Progenitor cell of endocrine pancreas (in vitro differentiated cells): ENCODE measurements at places on chromosomes 16 and 17.

- DNase-seq = no peak
Measured at GRCh38 chr17:74979408-74980146, 7.0 kb upstream of the HID1 start.

- DNase-seq = no peak
Measured at GRCh38 chr17:37212179-37212578, 163.6 kb upstream of the C17orf78 start.

GRCh38 chr16:10664720-10665126 lies 30.0 kb downstream of the TEKT5 start:
- no peak for DNase-seq

DNA sequence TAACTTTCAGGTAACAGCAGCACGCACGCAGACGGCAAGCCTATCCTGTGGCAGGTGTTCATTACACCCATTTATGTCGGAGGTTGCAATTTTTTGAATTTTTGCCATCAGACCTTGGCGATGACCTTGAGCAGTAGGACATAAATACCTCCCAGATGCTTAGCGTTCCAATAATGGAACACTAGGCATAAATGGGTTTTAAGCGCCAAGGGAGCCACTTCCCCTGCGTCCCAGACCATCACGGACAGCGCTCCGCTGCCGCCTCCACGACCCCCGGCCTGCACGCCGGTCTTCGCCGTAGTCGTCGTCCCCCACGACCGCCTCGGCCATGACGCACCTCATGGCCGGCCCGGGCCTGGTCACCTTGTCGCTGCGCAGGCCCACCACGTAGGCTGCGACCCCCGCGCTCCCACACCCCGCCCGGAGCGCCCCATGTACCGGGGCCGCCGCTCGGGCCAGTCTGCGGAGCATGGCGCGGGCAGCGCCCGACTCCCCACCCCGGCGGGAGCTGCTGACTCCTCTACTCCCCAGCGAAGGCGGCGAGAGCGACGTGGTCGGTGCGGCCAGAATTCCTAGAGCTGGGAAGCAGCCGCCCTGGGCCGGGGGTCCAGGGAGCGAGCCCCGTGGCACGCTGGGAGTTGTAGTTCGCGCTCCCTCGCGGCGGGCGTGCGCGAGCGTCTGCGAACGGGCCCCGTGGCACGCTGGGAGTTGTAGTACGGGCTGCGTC lies 22.7 kb downstream of the TMEM235 start:
- peak; percentile 84 for DNase-seq

GRCh38 chr16:46632778-46633733 lies 11.9 kb upstream of the SHCBP1 start:
- DNase-seq = peak; percentile 15

DNA sequence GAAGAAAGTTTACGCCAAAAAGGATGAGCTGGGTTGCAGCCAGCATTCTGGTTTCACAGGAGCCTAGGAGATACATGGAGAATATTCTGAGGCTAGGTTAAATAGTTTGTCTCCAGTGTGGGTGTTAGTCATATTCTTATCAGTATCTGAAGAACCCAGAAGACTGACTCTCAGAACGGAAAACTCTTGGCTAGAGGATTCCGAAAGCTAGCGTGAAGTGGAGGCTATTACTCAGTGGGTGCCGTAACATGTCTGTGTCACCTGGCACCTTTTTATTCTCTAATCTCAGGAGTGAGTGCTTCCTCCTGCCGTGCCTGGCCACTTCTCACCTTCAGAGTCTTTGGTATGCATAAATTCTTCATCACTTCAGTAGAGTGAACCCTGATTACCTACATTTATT lies 199.5 kb downstream of the WWOX start:
- DNase-seq = no peak

DNA sequence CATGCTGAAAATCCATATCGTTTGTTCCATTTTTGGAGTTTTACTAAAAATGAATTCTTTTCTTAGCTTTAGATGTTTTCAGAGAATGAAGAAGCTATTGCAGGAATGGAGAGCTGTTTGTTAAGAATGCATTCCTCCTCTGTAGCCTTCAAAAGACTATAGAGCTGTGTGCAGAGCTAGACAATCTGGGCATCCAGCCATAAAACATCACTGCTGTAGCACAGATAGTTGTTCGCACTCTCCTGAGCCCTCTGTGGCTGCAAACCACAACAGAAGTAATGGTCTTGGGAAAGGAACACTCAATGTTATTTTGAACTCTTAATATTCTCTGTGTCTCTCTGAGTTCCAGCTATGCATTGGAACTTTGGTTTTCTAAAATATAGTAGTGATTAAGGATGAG lies 4.9 kb downstream of the TNRC6C start:
- no peak for DNase-seq

GRCh38 chr17:80878876-80879722 lies 112.5 kb upstream of the CHMP6 start:
- DNase-seq = no peak

DNA sequence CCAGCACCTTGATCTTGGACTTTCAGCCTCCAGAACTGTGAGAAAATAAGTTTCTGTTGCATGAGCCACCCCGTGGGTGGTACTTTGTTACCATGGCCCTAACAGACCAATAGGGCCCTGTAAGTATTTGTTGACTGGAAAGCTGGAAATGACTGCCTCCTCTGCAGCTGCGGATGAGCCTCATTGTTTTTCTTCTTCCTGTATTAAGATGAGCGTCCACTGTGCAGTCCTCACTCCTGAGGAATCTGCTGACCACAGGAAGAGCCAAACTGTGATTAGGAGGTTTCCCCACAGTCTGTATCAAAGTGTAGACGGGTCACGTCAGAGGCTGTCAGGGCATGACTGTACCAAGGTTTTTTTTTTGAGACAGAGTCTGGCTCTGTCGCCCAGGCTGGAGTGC lies 12.2 kb upstream of the AKTIP start:
- DNase-seq = no peak

- no peak for DNase-seq
Measured at GRCh38 chr17:33324736-33325135, 31.6 kb upstream of the ASIC2 start.

GRCh38 chr17:82148997-82149396 lies 51.0 kb upstream of the FASN start:
- no peak for DNase-seq

DNA sequence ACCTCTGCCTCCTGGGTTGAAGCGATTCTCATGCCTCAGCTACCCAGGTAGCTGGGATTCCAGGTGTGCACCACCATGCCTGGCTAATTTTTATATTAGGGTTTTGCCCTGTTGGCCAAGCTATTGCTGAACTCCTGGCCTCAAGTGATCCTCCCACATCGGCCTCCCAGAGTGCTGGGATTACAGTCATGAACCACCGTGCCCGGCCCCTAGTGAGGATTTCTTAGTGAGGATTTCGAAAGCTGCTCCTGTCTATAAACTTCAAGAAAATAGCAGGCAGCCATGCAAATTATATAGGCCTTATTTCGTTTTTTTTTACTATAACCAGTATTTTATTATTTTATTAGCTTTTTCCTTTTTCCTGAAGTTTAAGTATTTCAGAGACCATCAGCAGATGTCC lies 41.6 kb downstream of the EPN2 start:
- DNase-seq = no peak

- no peak for DNase-seq
Measured at GRCh38 chr17:41082626-41083025, 1.3 kb upstream of the KRTAP4-7 start.

- DNase-seq = no peak
Measured at GRCh38 chr17:35683591-35683990, 47.8 kb upstream of the RASL10B start.

DNA sequence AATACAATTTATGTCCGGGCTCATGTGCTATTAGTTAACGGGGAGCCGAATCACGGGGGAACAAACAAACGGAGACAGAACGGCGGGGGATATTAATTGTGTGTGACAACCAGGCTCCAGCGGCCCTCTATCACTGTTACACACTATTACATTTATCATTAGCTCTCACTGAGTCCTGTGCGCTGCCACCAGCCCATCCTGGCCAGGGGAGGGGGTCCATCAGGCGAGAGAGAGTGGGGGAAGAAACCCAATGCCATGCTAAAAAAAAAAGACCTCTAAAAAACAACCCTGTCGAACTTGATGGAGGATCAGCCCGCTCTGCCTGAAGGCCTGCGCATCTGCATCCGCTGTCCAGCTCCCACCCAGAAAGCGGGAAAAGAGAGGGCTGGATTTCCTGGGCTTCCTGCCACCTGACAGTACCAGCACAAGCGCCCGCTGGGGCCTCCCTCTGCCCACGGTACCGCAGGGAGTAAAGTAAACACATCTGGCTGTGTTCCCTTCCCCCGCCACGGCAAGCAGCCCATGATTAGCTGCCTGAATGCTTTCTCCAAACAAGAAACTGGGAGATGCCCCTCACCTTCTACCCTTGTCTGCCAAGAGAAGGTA lies 41.7 kb downstream of the PIPOX start:
- no peak for DNase-seq

- DNase-seq = no peak
Measured at GRCh38 chr16:28883221-28883996, 5.1 kb downstream of the ATP2A1 start.

DNA sequence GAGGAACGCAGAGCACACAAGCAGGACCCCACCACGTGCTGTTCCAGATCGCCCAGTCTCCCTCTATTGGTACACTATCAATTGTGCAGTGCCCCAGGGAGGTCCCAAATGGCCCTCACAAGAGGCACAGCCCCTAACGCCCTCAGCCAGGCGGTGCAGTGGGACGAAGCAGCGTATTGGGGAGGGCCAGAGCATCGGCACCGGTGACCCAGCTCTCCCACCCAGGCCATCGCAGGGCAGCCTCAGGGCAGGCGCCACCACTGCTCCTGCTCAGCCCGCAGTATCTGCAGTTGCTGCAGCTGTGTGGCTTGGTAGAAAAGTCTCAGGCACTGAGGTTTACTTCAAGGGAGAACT lies 5.9 kb upstream of the FAAP100 start:
- no peak for DNase-seq

DNA sequence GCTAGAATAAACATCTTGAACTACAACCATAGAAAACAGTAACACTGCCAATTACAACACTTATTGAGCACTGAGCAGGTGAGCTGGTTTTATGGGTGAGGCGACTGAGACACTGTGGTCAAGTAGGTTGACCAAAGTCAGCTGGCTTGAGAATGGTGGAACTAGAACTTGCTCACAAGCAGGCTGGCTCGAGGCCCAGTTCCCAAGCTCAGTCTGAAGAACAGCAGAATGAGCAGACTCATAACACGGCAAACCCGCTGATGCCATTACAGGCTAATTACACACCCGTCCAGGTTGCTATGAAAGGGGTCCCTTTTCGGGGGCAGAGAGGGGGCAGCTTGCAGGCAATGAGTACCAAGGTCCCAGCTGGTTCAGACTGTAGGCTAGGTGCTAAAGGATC lies 6.5 kb downstream of the ZZEF1 start:
- DNase-seq = no peak

- DNase-seq = no peak
Measured at GRCh38 chr16:9703731-9704130, 478.5 kb downstream of the GRIN2A start.

GRCh38 chr16:77760800-77761199 lies 27.6 kb upstream of the VAT1L start:
- DNase-seq = no peak

DNA sequence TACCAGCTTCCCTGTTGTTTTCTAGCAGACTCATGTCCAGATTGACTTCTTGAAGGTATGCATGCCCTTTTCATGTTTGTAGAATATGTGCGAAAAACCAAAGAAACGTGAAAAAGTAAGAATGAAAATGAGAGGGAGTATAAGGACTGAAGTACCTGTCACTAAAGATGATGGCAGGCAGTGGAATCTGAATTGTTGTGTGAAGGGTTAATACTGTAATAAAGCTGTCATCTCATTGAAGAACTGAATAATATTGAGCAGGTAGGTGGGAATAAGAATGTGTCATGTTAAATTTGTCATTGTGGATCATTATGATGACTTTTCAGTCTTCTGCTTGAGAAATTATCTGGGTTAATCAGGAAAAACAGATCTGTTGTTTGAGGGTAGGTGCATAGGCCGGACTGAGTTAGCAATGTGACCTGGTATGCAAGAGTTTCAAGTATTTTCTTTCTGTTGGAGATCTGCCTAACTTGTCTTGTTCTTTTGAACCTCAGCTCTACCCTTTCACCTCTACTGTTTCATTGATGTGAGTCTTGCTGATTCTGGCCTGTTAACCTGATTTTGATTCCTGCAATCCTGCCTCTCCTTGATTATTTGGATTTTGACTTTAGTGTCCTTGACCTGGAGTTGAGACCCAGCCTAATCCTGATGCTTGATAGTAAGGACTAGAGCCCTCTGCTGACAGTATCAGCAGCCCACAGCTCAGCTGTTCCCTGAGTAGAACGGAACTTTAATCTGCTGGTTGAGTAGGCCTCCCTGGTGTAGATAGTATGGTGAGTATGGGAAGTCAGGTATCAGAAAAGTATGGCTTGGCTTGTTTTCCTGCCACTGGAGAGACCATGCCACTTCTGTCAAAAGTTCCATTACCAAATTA lies 64.6 kb downstream of the MAP2K4 start:
- no peak for DNase-seq

- no peak for DNase-seq
Measured at GRCh38 chr17:44768505-44769142, 9.8 kb downstream of the ADAM11 start.

- DNase-seq = no peak
Measured at GRCh38 chr17:57363580-57363979, 107.3 kb downstream of the MSI2 start.

DNA sequence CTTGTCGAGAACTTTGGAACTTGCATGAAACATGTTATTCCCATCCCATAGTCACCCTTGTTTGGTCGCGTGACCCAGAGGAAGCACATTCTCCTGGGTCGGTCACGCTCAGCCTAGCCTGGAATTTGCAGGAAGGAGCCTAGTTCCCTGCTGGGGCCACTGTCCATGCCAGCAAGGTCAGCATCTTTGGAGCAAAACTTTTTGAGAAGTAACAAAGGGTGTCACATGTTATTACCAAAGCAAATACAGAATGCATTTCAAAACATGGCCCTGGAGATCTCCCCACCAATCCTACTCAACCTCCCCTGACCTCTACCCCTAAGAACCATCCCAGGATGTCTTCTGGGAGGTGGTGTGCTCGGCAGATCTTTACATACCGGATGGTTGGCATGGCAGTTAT lies 26.2 kb upstream of the IRF8 start:
- DNase-seq = no peak

GRCh38 chr16:50282010-50282538 lies 15.7 kb downstream of the ADCY7 start:
- DNase-seq = no peak
